ENCODE measurements at places on chromosomes 2 and 18. TPM values are rescaled to one million over a fixed set of nuclear protein-coding genes. Genes with fewer than 3 reads are reported as not detected.

CCDC178 gene
- total RNA-seq = 3.7 TPM

FBXO48 gene
- 1.3 TPM for total RNA-seq

CNGA3 gene
- not detected for total RNA-seq

CPLX4 gene
- not detected for total RNA-seq

IL37 gene
- total RNA-seq = not detected

KIF1A gene
- 0.54 TPM for total RNA-seq

OXER1 gene
- total RNA-seq = 2.5 TPM

TUBA4A gene
- 49.4 TPM for total RNA-seq

ICOS gene
- total RNA-seq = 0.85 TPM

PSMA8 gene
- not detected for total RNA-seq

ZNF521 gene
- total RNA-seq = 18.0 TPM

IL36A gene
- not detected for total RNA-seq

ALK gene
- 0.13 TPM for total RNA-seq

COLEC12 gene
- 7.4 TPM for total RNA-seq

RHBDD1 gene
- total RNA-seq = 49.9 TPM

GDF7 gene
- 12.5 TPM for total RNA-seq

SERPINB3 gene
- not detected for total RNA-seq

CABLES1 gene
- total RNA-seq = 40.5 TPM

CDK5R2 gene
- not detected for total RNA-seq

DUSP28 gene
- 7.0 TPM for total RNA-seq

PFN4 gene
- total RNA-seq = 0.79 TPM

COPS7B gene
- total RNA-seq = 33.0 TPM

CD28 gene
- total RNA-seq = 4.7 TPM

MTX2 gene
- 23.6 TPM for total RNA-seq

ASB18 gene
- total RNA-seq = not detected

ABCG5 gene
- not detected for total RNA-seq

DTNB gene
- total RNA-seq = 28.1 TPM

ARHGAP15 gene
- 23.1 TPM for total RNA-seq

D2HGDH gene
- total RNA-seq = 37.0 TPM

CCDC68 gene
- 6.1 TPM for total RNA-seq

TBR1 gene
- total RNA-seq = not detected

COLEC11 gene
- 7.6 TPM for total RNA-seq

UGT1A5 gene
- 2.1 TPM for total RNA-seq

ADD2 gene
- 2.9 TPM for total RNA-seq

GATA6 gene
- 10.9 TPM for total RNA-seq

ASXL3 gene
- 10.4 TPM for total RNA-seq

GPC1 gene
- total RNA-seq = 124 TPM

TEX44 gene
- total RNA-seq = not detected

LRP2 gene
- 85.4 TPM for total RNA-seq

KLHL14 gene
- total RNA-seq = 15.4 TPM

KIAA2012 gene
- not detected for total RNA-seq

VAMP8 gene
- 196 TPM for total RNA-seq

SLC23A3 gene
- total RNA-seq = 2.8 TPM

TMBIM1 gene
- total RNA-seq = 217 TPM

SPDYA gene
- total RNA-seq = 1.6 TPM

CD226 gene
- total RNA-seq = 5.0 TPM

PIEZO2 gene
- 4.1 TPM for total RNA-seq

LGALSL gene
- total RNA-seq = 17.3 TPM

CHRND gene
- not detected for total RNA-seq

SLC38A11 gene
- total RNA-seq = 20.0 TPM

LDLRAD4 gene
- total RNA-seq = 42.3 TPM
